ENCODE measurements at places on chromosomes 3 and 15.

- no peak for DNase-seq
Measured at GRCh38 chr3:43497905-43498365, 123.9 kb downstream of the ANO10 start.

DNA sequence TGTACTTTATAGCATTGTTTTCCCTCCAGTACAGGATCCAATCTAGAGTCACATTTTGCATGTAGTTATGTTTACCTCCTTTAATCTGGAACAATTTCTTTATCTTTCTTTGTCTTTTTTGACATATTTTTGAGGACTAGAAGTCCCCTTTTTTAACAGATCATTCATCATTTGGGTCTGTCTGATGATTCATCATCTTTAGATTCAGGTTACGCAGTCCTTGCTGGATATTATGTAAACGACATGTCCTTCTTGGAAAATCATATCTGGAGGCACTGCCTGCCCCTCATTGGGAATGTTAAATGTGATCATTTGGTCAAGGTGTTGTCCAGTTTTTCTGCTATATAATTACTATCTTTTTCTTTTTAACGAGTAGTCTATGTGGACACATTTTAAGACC lies 18.3 kb downstream of the TGM4 start:
- no peak for DNase-seq

- no peak for DNase-seq
Measured at GRCh38 chr3:132242790-132243189, 74.4 kb upstream of the ACP3 start.

DNA sequence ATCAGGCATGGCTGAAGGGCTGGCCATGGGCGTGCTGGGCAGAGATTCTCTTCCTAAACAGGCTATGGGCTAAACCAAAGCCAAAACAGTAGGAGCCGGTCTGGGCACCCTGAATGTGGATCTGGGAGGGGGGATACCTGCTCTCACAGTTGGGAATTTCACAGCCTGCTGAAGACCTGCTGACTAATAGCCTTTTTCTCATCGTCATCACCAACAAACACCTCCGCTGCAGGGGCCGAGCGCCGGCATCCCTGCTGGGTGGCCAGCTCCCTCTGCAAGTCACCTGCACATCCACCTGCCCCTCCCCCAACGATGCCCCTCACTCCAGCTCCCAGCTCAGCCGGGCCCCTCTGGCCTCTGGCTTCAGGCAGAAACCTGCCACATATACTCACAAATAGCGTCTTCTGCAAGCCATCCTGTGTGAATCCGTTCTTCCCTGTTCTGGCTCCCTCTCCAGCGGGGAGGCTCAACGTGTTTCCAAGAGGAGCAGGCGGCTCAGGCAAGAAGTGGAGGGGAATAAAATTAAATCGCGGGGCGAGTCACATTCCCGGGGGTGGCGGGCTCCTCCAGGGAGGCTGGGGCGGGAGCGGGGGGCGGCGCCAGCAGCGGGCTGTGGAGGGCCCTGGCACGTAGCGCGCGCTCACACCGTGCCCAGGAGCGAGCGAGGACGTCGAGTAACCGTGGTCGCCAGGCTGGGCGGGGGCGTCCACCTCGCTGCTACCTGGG lies 466 bp downstream of the IQSEC1 start:
- DNase-seq: no peak

GRCh38 chr15:37682304-37682703 lies 252.1 kb upstream of the TMCO5A start:
- DNase-seq: no peak

DNA sequence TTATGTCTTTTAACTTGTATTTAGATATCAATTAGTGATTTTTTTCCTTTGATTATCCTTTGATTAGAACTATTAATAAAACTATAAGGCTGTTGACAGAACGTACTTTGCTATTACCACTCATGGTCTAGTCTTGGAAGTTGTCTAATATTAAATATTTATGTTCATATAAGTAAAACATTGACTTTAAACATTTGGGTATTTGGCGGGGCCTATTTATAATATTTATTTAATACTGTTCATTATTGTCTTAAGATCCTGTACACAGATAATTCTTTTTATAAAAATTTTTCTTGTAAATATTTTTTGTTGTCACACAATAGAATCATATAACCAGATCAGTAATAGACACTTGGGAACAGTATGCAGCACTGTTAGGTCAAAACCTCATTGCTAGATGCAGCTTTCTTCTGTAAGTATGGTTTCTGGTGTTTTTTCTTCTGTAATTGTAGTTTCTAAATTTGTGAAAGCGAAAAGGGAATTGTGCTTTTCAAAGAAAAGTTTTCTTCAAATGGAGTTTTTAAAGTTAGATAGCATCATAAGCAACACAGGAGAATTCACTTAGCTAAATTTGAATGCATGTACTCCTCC lies 93.4 kb downstream of the FNDC3B start:
- no peak for DNase-seq

DNA sequence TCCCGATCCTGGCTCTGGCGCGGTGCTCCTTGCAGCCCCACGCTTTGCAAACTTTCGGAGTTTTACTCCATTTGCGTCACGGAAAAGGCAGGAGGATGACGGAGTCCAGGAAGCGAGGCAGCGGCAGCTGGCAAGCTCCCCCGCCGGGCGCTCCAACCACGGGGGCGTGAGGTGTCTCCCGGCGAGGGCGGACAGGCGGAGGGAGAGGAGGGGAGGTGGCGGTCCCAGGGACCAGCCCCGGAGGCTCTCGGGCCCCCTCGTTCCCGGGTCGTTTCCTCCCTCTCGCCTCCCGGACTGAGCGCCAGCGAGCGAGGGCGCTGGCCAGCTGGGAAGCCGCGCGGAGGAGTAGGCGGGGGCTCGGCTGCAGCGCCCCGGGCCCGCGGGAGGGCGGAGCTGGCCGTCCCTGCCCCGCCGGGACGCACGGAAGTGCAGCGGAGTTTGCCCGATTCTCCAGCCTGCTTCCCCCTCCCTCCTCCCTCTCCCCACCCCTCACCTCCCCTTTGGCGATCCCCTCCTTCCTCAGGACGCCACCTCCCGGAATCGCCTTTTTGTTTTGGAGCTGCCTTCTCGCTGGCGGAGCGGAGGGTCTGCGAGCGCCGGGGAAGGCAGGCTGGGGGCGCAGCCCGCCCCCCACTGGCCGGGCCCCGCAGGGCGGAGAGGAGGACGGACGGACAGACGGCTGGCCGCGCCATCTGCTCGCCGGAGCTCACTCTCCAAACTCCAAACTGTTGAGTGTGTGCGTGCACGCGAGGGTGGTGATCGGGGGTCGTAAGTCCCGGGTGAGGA lies at the start of gene SNX33:
SNX33 (plus strand) TSS at position 543 of the 786 bp plus-strand sequence. CDS start 1,191 bp downstream, outside the sequence.
- peak; percentile 93 for DNase-seq

GRCh38 chr3:197487911-197488391 lies 67.8 kb downstream of the BDH1 start:
- DNase-seq: peak; percentile 94

GRCh38 chr15:47987461-47987860 lies 133.3 kb upstream of the SLC24A5 start:
- DNase-seq: no peak

GRCh38 chr3:149581681-149582370 lies 76.0 kb downstream of the WWTR1 start:
- DNase-seq: peak; percentile 94

DNA sequence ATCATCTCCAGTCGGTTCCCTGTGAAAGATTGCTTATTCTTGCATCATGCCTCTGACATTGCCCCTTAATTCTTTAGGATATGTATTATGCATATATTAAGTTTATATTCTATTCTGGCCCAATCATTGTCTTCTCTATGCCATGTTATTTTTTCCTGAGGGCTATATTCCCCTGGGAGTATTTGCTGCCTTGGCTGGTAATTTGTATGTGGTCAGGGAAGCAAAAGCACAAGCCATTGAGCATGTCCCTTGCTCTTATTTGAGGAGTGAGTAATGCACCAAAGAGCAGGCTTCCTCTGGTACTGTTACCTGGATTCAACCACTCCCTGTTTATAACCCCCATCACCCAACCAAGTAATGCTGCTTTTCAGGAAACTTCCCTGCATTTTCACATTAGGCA lies 36.3 kb downstream of the STAC start:
- no peak for DNase-seq

GRCh38 chr3:10493202-10493589 lies 12.2 kb downstream of the ATP2B2 start:
- DNase-seq: no peak

GRCh38 chr3:127909646-127910045 lies 5.4 kb upstream of the KBTBD12 start:
- no peak for DNase-seq
